Astrocyte of the hippocampus (primary cell): ENCODE measurements at places on chromosomes 3 and 15.

DNA sequence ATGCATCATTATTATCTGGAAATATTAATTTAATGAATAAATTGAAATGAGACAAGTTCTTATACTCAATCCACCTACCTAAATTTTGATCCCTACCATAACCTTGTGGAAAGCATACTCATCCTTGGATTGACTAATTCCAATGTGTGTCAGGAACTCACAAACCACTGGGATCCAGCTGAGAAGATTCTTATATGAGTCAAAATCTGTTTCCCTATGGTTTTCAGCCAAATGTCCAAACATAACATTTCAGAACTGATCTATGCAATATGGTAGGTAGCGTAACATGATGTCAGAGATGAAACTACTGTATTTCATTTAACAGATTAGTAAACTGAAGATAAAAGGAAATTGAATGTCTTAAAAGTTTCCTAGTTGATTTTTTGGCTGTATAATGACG is 250.0 kb downstream of the PLOD2 start:
- no peak for DNase-seq

GRCh38 chr3:48756640-48757039 is 39.6 kb upstream of the IP6K2 start:
- peak; percentile 21 for DNase-seq

GRCh38 chr15:70023064-70023768 is 74.5 kb downstream of the TLE3 start:
- DNase-seq: peak; percentile 82

GRCh38 chr15:29131840-29132420 is 137.7 kb downstream of the NSMCE3 start:
- DNase-seq: no peak

DNA sequence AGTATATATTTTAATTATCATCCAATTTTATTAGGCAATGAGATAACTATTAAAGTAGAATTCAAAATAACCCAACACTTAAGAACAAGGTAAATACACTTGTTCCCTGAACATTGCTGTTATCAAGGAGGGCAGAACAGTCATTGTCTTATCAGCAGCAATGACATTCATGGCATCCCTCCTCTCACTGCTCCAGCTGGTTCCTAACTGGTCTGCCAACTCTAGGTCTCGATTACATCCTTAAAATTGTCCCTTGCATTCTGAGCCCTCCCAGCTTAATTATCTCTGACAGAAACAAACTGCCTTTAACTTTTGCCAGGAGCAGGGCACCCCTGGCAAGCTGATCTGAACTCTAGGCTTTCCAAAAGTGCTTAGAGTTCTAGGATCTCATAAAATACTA is 14.0 kb upstream of the DYNC1LI1 start:
- DNase-seq: no peak

- DNase-seq: peak; percentile 62
These were observed 14.3 kb downstream of the ABCC5 start for GRCh38 chr3:184003187-184003967.

- peak; percentile 53 for DNase-seq
These were observed 114.5 kb upstream of the GOLGA8J start for GRCh38 chr15:29968099-29968894.

- no peak for DNase-seq
These were observed 2.2 kb downstream of the ALPK3 start for GRCh38 chr15:84819291-84819768.

DNA sequence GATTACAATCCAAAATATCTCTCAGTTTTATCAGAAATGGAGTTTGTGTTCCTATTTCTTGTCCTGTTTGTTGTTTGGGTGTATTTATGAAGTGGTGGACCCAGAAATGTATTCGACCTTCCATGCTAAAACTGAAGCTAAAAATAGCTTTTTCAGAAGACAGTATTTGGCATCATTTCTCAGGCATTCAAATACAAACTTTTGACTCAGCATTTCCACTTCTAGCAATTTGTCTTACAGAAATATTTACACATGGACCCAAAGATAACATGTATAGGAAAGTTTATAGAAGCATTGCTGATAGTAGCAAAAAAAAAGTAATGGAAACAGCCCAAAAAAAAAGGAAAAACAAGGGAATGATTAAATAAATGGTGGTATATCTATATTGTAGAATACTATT is 156.3 kb downstream of the HCN4 start:
- peak; percentile 5 for DNase-seq

DNA sequence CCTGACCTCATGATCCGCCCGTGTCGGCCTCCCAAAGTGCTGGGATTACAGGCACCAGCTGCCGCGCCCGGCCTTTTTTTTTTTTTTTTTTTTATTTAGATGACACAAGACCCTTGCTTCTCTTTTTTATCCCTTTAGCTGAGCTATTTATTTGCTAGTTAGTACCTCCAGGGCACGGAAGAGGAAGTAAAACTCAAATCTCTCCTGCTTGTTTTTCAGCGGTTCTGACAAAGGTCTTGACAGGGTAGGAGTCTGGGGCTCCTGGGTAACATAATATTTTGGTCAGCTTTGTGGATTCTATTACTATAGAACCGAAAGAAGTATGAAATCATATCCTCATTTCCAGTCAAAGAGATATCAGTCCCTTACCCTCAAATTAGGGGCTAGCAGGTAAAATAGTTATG is 44.0 kb upstream of the ETV5 start:
- no peak for DNase-seq

GRCh38 chr3:164465172-164465571 is 613.1 kb downstream of the SI start:
- peak; percentile 13 for DNase-seq

GRCh38 chr3:168331756-168332155 is 236.0 kb upstream of the GOLIM4 start:
- peak; percentile 24 for DNase-seq

DNA sequence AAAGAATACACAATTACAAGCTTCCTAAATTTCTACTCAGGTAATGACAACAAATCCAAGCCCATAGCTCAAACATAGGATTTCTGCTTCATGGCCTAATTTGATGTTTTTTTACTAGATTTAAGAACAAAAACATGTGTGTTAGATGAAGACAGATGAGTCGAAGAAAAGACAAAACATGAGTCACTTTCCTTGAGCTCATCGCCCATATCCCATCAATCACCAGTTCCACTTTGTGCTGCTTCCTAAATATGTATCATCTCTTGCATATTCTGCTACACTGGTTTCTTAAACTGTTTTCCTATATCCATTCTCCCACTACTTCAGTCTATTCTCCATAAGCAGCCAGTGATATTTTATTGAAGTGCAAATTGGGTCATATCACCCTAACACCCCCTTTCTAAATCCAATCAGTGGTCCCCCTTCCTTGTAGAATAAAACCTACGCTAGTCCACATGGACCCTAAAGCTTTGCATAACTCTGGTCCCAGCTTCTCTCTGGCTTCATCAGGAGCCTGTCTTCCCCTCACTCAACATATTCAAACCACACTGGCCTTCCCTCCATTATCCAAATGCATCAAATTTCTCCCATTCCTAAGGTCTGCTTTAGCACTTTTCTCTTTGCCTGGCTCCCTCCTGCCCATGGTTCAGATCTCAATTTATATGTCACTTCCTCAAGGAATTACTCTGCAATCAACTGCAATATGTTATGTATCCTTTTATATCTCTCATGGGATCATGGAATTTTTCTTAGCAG is 1033.9 kb downstream of the FHIT start:
- no peak for DNase-seq

GRCh38 chr3:81218023-81218422 is 543.4 kb downstream of the GBE1 start:
- DNase-seq: peak; percentile 57

- DNase-seq: peak; percentile 75
These were observed 144.2 kb upstream of the ABHD17C start for GRCh38 chr15:80550908-80551260.

GRCh38 chr3:190973771-190974170 is 111.3 kb upstream of the GMNC start:
- DNase-seq: no peak

DNA sequence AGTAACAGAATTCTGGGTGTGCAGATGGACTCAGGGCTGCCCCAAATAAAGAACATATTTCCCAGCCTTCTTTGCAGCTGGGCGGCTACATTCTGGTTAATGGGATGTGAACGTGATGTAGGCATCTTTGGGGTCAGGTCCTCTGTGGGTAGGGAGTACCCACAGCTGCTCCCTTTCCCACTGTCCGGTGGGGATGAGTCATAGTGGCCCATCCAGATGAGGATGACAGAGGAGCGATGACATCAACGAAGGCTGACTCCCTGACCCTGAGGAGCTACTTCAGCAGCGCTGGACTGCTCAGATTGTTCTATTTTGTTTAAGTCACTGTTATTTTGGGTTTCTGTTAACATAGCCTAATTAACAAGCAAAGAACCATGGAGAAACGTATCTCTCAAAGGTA is 38.0 kb downstream of the SRPRB start:
- peak; percentile 17 for DNase-seq

DNA sequence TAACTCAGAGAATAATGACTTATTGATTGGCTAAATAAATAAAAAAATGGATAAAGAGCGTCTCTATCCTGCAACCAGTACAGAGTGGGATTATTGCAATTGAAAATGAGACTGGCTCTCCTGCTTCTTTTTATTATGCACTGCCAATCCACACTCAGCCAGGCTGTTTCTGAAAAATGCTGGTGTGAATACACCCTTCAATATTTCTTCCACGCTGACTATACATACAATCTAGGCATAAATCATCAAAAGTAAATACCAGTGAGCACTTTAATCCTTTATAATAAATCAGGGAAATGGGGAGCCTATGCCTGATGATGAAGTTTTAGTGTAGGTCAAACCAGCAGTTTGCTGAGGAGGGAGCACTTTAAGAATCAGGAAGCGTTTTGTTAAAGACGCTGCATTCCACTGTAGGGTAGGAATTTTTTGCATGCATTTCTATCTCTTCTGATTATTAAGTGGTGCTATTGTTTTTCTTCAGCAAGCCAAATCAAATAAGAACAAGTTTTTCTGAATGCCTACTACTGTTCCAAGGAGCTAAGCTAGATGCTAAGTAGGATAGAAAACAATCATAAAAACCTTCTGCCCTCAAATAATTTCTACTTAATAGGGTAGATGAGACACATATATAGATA is 781.5 kb downstream of the TBL1XR1 start:
- DNase-seq: no peak

- no peak for DNase-seq
These were observed 333.9 kb upstream of the THRB start for GRCh38 chr3:24828551-24828950.

DNA sequence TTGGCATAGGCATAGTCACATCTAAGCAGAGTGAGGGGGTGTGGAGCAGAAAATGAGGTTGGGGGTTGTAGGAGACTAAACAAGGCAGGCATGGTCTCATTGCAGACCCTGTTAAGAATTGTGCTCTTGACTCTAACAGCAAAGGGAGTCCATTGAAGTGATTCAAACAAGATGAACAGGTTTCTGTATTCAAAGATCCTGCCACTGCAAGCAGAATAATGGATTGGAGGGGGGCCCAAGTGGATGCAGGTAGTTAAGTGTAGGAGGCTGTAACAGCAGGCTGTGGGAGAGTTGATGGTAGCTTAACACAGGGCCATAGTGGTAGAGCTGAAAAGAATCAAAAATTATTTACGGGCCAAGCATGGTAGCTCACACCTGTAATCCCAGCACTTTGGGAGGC is 34.4 kb downstream of the CASR start:
- DNase-seq: no peak

DNA sequence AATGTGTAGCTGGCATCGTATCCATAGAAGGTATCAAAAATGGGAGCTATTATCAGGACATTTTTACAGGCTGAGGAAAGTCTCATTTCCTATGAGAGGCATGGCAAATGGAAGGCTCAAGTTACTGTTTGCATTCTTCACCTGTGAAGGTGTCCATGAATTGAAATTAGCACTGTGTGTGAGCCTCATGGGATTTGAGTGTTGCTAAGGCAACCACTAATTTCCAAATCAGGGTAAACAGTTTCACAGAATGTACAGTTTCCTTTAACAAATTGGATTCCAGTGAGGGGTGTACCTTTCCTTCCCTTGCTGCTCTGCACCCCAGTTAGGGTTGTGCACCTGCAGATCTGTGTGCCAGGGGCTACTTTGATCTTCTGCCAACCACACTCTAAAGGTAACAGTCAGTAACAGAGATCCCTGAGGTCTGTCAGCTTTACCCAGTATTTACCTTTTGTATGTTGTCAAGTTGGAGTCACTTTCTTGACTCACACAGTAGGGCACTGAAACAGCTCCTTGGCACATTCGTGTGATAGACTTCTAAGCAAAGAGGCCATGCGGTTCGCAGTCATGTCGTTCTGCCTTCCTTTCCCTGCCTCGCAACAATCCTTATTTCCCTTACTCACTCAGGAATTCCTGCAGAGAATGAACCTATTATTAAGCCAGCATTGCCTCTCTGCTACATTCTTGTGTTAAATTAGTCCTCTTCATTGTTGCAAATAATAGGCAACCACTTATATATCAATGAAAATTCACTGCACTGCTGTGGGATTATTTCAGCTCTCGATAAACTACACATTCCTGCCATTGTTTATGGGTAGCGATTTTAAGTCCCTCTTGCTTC is 129.8 kb upstream of the GBE1 start:
- DNase-seq: peak; percentile 64

DNA sequence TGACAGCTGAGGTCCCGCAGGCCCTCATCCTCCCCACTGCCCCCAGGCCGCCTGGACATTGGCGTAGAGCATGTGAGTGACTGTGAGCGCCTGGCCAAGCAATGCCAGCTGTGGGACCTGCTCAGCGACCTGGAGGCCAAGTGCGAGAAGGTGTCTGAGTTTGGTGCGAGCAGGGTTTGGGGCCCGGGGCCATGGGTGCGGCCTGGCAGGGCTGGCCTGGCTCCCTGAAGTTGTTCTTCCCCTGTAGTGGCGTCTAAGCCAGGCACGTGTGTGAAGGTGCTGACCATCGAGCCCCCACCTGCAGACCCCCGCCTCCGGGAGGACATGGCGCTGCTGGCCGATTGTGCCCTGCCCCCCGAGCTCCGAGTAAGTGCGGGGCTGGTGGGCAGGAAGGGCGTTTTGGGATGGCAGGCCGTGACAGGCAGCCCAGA is 4.2 kb downstream of the ABTB1 start:
- no peak for DNase-seq
